ENCODE measurements at places on chromosomes 5 and 9. TPM values are rescaled to one million over a fixed set of nuclear protein-coding genes. Genes with fewer than 3 reads are reported as not detected.

GRCh38 chr9:91953718-91954117, 3.7 kb upstream of the ROR2 start:
- DNase-seq, result no peak

DNA sequence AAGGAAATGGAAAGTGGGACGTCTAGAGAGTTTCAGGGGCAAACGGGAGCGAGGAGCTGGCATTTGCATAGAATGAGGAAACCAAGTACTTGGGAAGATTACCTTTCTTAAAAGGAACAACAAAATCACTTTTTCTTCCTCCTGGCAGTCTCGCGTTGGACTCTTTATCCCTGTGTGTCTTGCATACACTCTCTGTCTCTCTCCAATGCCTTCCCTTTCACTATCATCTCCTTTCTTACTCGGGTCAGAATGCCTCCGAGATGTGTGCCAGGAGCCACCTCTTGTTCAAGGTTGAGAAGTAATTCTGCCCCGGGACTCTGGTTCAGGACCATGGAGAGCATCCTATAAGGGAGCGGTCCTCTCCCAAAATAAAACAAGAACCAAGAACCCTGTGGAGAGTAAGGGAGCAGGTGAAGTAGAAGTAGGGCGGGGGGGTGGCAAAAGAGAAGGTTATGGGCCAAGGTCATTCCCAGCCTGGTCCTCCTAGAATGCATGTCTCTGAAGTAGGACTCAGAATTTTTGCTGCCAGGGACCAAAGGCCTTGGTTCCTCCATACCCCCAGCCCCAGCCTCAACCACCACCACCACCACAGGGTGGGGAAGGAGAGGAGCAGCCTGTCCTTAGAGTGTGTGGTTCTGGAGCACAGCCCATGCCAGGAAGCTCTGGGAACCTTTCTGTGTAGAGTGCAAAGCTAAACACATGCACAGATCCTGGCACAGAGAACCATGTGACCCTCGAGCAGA, 72.1 kb upstream of the ARAP3 start:
- peak; percentile 38 for DNase-seq

- DNase-seq, result no peak
These were observed 605.9 kb upstream of the FAM174A start for GRCh38 chr5:99929067-99929805.

GRCh38 chr5:129111351-129111750, 16.8 kb downstream of the ISOC1 start:
- no peak for DNase-seq

DNA sequence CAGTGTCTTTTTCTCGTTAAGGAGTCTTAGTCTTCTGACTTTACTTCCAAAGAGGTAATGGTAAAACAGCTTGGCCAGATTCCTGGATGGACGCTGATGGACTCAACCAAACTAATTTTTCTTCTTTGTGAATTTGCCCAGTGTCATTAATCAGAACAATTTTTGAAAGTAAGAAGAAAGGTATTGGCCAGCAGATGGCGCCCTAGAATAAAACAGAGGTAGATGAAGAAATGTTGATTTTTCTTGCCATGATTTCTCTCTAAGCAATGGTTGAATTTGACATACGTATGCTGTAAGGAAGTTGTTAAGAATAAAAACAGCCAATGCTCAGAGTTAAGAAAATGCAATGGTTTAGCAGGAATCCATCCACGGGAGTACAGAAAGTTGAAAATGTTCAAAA, 500.0 kb downstream of the DIRAS2 start:
- peak; percentile 60 for DNase-seq

GRCh38 chr5:159208514-159209437, 577 bp downstream of the RNF145 start:
- DNase-seq, result peak; percentile 29

DNA sequence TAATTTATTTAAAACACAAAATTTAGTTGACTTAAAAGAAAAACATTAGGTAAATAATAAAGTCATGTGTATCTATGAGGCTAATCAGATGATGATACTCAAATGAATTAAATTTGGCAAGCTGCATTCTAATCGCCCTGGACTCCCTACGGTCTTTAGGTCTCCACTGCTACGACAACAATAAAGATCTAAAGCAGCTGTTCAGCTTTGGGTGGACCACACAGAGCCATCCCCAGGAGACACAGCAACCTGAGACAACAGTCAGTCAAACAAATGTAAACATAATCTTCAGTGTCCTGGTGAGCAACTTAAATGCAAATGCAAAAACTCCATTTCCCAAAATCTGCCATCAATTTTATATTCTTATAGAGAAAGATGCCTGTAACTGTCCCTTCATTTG, 65.5 kb downstream of the MCTP1 start:
- DNase-seq, result no peak

DNA sequence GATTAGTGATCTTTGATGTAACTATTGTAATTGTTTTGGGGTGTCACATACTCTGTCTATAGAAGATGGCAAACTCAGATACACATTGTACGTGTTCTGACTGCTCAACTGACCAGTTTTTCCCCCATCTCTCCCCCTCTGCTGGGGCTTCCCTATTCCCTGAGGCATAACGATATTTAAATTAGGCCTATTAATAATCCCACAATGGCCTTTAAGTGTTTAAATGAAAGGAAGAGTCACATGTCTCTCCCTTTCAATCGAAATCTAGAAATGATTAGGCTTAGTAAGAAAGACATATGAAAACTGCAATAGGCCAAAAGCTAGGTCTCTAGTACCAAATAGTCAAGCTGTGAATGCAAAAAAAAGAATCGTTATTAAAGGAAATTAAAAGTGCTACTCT, 265.6 kb downstream of the TMEM232 start:
- DNase-seq, result no peak

DNA sequence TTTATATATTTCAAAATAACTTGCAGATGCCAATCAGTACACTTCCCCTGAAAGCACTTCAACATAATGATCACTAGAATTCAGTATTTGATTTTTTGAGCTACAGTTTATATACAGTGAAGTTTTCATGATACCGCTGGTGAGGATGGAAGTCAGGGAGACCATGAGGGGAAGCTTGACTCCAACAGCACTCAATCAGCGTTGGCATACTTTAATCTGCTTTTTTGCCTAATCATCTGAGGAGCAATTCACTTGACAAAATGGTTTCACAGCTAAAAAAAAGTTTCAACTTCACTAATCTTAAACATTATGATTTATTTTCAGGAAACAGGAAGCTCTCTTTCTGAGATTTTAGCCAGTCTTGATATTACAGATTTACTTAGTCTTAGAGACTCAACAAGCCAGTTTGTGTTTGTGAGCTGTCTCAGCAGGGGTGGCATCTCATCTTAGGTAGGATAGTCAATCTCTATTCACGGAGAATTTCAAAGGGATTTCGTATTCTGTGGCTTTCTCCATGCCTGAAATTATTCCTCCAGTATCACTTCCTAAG, 111.4 kb upstream of the ARRDC3 start:
- DNase-seq, result no peak

- no peak for DNase-seq
These were observed 40.0 kb downstream of the PRR16 start for GRCh38 chr5:120504057-120504456.

DNA sequence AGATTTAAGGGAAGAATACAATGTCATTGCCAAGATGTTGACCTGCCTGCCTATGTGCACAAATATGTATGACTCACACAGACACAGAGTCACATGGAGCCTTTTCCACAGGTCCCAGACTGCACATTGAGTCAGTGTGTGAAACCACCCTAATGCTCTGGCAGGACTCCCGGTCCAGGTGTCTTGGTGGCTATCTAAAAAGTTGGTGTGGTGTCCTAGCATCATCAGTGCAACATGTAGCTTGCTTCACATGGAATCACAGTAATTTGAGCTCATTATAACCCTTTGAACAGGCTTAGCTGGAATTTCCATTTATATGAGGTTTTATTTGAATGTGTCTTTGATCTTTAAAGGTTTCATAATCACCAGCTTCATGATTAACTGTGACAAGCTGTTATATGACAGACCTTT, 10.7 kb downstream of the IFNA5 start:
- peak; percentile 12 for DNase-seq

- no peak for DNase-seq
These were observed 338.8 kb upstream of the ATP10B start for GRCh38 chr5:161190778-161191177.

DNA sequence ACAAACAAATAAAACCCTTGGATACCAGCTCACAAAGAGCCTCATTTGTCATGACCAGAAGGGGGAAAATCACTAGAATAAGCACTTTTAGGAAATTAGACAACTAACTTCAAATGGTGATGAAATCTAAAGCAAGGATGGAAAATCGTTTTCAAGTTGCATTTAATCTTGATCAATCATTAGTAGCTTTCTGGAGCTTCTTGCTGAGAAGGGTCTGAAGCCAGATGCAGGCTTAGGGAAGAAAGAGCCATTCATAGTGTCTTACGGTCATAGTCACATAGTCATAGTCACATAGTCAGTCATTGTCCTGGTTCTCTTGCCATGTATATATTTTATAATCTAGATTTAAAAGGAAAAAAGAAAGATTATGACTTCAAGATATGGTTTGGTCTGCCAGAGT, 610.5 kb downstream of the ACTL7B start:
- DNase-seq, result no peak

DNA sequence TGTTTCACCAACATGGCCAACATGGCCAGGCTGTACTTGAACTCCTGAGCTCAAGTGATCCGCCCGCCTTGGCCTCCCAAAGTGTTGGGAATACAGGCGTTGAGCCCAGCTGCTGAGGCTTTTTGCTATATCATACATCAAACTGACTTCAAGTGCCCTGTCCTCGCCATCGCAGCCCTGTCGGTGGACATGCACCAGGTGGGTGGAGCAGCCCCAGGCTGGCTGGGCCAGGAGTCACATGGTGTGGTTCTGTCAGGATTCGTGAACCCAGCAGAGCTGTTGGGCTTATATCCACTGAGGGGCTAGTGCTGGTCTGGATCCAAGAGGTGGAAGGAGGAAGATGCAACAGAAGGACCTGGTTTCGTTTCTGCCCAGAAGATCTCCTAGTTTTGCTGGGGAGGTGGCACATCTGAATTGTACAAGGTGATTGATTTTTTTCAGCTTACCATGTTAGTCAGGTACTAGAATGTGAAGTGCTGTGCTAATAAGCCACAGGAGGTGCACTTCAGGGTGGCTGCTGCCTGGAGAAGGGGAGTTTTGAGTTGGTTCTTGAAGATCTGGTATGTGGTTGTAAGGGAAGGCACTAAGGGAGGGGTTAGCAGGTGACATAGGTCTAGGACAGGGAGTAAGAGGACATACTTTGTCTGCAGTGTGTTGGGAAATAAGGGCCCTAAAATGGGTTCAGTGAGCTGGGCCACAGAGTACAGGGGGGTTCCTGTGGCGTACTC, 16.1 kb downstream of the PCBD2 start:
- no peak for DNase-seq

DNA sequence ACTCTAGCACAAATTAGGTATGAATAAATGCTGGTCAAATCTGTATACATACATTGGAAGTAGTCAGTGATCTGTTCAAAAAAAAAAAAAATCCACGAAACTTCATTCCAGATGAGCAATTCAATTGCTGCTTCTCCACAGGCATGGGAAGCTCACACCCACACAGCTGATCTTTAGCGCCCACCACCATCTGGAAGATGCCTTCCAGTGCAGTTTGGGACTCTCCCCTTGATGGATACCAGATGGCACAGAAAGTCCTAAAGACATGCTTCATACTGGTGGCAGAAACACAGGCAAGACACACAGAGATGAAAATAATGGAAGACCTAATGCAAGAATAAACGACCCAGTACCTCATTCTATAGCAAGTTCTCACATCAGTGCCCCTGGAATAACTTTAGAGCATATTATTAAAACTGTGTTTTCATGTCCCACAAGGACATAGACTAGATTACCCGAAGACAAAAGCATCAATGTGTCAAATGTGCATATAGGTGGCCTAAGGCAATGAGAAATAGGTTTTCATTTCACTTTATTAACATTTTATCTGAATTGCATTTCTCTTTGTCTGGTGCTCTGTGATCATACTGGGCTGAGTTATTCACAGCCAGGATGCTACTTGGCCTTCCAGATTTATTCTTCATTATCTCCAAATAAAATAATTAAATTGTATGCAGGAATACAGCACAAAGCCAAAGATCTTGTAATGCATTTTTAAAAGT, 135.4 kb upstream of the TAS2R1 start:
- no peak for DNase-seq

The ADGRD2 gene
- total RNA-seq, result not detected

The HAUS6 gene
- 9.7 TPM for total RNA-seq

The KIF12 gene
- total RNA-seq, result not detected

The TGFBR1 gene
- total RNA-seq, result 13.5 TPM

The SLCO6A1 gene
- total RNA-seq, result not detected

The INSL4 gene
- total RNA-seq, result not detected

The NPR3 gene
- total RNA-seq, result 0.22 TPM

The PTGS1 gene
- total RNA-seq, result 1.4 TPM
